ENCODE measurements at places on chromosomes 1 and 21.

DNA sequence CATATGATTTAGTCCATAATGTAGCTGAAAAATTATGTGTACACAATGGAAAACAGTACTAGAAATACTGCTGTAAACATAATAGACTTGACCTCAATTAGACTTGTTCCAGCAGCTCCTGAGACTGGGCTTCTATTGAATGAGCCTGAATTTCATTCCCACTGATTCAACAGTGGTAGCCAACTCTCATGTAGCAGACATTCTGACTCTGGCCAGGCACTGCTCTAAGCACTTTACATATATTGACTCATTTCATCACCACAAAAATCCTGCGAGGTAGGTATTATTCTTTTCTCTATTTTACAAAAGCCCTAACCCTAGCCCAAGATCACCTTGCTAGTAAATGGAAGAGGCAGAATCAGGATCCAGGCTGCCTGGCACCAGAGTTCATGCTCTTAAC lies 12.8 kb upstream of the CTSS start:
- no peak for DNase-seq

GRCh38 chr1:61186753-61187152 lies 104.4 kb downstream of the NFIA start:
- no peak for DNase-seq

GRCh38 chr1:52502789-52503188 lies 50.1 kb downstream of the TUT4 start:
- DNase-seq, result no peak

DNA sequence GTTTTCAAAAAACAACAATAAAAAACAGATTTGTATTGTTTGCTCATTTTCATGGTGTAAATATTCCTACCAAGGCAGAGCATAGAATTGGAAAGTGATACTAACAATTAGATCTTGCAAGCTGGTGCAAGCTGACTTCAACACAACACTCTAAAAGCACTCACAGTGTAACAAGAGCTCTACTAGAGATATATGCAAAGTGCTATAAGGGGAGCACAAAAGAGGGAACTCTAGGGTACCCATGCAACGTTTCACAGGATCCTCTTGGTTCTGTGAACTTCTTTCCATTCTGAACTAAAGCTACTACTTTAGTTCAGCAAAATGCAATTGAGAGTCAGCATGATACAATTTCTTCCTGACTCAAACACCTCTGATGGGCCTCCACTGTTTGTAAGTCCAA lies 78.3 kb downstream of the ATP1B1 start:
- DNase-seq, result no peak

DNA sequence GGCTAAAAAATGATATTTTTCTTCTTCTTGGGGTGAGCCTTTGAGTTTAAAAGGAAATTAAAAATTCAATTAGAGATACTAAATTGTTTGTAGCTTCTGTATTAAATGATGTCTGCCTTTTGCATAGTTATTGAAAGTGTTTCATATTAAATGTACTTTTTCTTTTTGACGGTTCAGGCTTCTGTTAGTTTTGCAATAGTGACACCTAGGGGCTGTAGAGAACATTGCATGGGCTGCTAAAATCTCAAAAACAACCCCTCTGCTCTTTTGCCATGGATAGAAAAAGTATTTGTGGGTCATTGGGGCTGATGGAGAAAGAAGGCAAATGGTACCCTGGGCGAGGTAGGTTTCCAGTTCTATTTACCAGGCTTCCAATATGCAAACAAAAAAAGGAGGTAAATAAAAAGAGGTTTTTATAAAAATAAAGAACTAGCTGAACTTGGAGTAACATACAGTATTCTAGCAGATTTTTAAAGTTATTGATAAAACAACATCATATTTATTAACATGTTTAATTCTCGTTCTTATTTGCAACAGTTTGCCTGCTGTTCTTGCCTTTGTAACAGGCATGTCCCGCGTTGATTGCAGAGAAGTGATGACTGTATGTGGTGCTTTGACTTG lies 115.4 kb upstream of the HOOK1 start:
- DNase-seq, result no peak

- peak; percentile 90 for DNase-seq
These were observed at the start of gene GNL2 for GRCh38 chr1:37595440-37596181. TSS of gene GNL2 (minus strand) at chr1:37595937. CDS start at chr1:37595822, 115 bp downstream.

- no peak for DNase-seq
These were observed 121.8 kb upstream of the TNR start for GRCh38 chr1:175865041-175865766.

DNA sequence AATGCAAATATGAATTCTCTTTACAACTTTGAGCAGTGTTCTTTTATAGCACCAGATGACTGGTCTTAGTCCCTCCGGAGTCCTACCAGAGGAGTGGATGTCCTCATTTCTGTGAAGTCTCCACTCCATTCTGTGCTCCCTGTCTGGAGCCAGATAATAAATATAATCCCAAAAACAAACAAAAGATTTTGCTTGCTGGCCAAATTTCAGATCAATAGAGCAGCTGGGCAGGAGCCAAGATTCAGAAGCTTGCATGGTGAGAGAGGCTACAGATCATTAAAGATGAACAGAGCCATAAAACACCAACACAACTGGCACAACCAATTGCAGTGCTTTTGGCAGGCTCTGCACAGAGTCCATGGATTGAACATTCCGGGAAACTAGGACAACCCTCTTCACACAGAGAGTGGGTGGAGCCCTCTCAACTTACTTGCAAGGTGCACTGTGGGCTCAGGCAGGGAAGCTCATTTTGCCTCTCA lies 231.5 kb upstream of the SNX7 start:
- no peak for DNase-seq

GRCh38 chr1:1270813-1271212 lies 2.8 kb downstream of the UBE2J2 start:
- no peak for DNase-seq

DNA sequence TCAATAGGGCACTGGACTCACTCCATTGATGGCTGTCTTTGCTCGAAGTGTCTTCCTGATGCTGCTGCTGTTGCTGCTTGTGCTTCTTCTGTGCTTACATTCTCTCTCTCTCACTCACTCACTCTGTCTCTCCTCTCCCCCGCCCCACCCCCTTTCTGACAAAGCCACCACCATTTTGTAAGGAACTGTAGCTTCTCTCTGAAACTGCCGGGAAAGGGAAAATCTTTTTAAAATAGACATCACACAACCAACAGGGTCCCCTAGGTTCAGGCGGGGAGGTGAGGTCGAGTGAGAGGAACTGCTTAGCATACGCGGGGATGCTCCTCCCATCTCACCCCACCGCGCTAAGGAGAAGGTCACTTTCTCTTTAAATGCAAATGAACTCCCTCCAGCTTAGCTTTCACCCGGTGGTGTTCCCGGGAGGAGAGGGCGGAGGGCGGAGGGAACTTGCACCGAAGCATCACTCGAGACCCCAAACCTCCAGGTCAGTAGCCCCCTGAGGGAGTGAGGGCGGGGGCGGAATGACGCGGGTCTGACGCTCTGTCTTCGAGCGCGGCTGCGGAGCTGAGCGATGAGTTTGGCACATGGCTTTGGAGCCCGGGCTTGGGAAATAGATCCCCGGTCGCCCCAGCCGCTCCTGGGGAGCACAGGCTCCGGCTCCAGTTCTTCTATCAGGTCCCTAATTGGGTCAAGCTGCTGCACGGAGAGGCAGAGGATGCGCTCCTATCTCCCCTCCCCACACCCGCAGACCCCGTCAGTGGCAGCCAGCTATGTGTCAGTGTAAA lies at the start of gene CCDC28B:
CCDC28B (plus strand) TSS at position 370 of the 785 bp plus-strand sequence. CDS start 1,341 bp downstream, outside the sequence.
- DNase-seq, result no peak

GRCh38 chr1:217953922-217954321 lies 322.8 kb downstream of the SPATA17 start:
- no peak for DNase-seq

GRCh38 chr21:41648591-41649031 lies 118.2 kb downstream of the RIPK4 start:
- no peak for DNase-seq

- no peak for DNase-seq
These were observed 10.1 kb upstream of the SPSB1 start for GRCh38 chr1:9282696-9282955.

GRCh38 chr1:26792924-26793323 lies 5.2 kb downstream of the PIGV start:
- no peak for DNase-seq

DNA sequence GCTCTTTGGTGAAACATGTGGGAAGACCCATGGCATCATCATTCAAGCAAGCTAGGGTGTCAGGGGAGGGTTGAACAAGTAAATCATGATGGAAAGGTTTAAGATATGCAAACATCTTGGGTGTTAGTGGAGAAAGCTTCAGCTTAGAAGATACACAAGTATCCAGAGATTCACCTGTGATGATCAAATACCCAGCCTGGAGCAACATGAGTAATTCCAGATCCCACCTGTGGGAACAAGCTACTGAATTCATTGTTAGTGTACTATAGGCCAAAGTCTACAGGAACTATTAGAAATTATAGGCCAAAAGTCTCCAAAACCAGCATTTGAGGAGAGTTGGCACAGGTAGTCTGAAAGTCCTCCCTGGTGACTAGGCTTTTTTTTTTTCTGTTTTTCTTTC lies 499.9 kb downstream of the NUF2 start:
- no peak for DNase-seq

DNA sequence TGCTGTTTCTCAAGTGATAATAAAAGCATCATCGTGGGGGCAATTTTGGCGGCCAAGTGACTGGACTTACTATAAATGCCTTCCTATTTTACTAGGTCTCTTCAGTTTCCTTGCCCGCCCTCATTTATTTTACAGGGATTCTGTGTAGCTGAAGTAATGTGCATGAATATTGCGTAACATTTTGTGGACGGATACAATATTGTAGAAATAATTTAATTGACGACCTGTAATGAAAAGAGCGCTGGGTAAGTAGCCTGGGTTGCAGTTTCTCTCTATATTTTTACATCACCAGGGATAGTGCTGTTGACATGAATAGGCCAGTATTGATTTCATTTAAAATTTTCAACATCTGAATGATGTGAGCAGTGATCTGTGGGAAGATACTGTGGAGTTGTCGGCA lies 28.1 kb upstream of the LMO4 start:
- DNase-seq, result no peak

GRCh38 chr21:36705679-36706481 lies 7.0 kb downstream of the SIM2 start:
- no peak for DNase-seq

- no peak for DNase-seq
These were observed 96.5 kb upstream of the BTG3 start for GRCh38 chr21:17709266-17709611.

DNA sequence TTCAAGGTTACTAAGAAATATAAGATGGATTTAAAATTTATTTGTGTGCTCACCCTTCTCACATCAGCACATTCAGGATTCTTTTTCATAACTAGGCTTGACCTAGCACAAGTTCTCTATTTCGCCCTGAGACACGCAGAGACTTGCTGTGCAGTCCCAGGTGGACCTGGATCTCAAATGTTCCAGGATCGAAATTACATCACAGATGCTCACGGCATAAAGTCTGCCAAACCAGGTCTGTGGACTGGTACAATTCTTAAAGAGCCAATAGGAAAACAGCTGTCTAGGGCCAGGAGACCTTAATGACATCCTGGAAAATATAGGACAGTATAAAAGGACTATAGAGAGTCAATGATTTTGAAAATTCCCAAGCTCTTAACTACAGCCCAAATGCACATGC lies 2.2 kb downstream of the PGBD5 start:
- no peak for DNase-seq

- DNase-seq, result no peak
These were observed 132.4 kb downstream of the DSCAM start for GRCh38 chr21:40714536-40714935.

GRCh38 chr1:154714638-154715037 lies 106.7 kb upstream of the ADAR start:
- DNase-seq, result no peak

DNA sequence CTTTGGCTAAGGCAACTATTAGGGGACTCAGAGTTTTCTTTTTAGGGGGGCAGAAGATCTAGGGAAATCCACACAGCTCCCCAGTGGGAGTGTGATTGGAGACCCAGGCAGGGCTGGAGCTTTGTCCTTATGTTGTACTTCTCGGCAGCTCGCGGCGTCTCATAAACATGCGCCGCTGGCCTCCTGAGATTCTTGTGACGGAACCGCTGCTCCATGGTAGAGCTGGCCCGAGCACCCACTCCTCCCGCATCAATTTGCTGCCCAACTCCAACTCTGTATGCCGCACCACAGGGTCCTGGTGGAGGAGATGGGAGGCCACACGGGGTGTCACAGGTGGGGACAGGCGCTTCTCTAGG lies 143.9 kb downstream of the GALNT2 start:
- DNase-seq, result no peak

GRCh38 chr1:44632598-44632997 lies 41.7 kb downstream of the TMEM53 start:
- DNase-seq, result no peak

DNA sequence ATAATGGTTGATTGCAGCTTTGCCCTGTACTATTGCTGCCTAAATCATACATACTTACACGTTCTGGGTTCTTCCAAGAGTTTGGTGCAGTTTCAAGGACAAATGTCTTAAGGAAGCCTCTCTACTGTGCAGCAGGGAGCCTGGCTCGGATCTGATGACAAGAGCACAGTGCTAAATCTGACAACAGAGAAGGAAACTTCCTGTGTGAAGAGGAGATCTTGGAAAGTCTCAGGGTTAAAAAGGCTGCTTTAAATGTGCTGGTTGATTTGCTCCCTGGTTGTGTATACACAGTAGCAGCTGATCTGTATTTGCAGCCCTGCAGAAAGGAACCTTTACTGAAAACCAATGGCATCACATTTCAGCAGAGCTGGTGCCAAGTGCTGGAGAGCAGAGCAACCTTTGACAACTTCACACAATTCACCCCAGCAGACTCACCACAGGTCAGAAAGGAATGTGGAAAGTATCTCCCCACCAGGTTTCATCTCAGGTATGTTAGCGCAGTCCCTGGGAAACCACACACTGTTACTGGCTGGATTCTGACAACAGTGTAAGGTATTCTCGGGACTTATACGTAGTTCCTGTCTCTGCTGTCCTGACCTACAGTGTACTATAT lies 355.0 kb upstream of the ESRRG start:
- no peak for DNase-seq

GRCh38 chr1:209755926-209756614 lies at the start of gene TRAF3IP3:
TSS of gene TRAF3IP3 (plus strand) at chr1:209756053. CDS start at chr1:209760040, 3,987 bp downstream.
- peak; percentile 54 for DNase-seq

DNA sequence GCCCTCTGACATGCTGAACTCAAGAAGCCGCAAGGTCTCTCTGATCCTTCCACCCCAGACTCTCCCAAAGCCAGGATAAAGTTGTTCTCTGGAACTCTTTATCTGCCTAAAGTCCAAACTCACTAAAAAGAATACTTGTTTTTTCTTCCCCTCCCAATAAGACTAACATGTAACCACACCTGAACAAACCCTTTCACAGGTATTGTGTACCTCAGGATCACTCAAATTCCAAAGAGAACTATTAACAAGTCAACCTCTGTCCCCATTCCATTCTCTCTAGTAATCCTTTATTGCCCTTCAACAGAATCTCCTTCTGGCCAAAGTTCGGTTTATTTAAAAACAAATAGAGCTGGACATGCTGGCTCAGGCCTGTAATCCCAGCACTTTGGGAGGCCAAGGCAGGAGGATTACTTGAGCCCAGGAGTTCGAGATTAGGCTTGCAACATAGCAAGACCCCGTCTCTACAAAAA lies 4.1 kb upstream of the TOE1 start:
- DNase-seq, result no peak

GRCh38 chr1:8076176-8076575 lies 50.1 kb upstream of the ERRFI1 start:
- no peak for DNase-seq

All from activated CD8-positive, alpha-beta memory T cell treated with anti-CD3 and anti-CD28 coated beads for 4 hours (primary cell).